CMK (cell line): ENCODE measurements at places on chromosomes 4 and X.

GRCh38 chrX:80817002-80817401, 7.3 kb upstream of the BRWD3 start:
- no peak for DNase-seq

GRCh38 chrX:40064055-40064597, 33.6 kb downstream of the BCOR start:
- DNase-seq = no peak

GRCh38 chr4:184447664-184448063, 26.7 kb downstream of the IRF2 start:
- DNase-seq = no peak

- no peak for DNase-seq
These were observed 32.2 kb upstream of the MSL3 start for GRCh38 chrX:11725631-11726442.

GRCh38 chr4:101357751-101358150, 10.4 kb upstream of the PPP3CA start:
- no peak for DNase-seq

DNA sequence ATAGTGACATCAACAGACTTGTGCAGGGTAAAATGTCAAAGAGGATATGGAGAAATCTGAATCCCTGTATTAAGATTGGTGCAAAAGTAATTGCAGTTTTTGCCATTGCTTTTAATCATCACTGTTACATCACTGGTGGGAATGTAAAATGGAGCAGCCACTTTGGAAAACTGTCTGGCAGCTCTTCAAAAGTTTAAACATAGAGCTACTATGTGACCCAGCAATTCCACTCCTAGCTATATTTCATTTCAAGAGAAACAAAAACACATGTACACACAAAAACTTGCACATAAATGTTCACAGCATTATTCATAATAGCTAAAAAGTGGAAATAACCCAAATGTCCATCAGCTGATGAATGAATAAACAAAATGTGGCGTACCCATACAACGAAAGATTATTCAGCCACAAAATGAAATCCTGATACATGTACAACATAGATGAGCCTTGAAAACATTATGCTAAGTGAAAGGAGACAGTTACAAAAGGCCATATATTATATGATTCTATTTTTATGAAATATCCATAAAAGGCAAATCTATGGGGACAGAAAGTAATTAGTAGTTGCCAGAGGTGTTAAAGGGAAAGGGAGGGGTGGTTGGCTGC, 106.4 kb downstream of the AMELX start:
- no peak for DNase-seq

- no peak for DNase-seq
These were observed 74.7 kb upstream of the TBL1X start for GRCh38 chrX:9390121-9390520.

DNA sequence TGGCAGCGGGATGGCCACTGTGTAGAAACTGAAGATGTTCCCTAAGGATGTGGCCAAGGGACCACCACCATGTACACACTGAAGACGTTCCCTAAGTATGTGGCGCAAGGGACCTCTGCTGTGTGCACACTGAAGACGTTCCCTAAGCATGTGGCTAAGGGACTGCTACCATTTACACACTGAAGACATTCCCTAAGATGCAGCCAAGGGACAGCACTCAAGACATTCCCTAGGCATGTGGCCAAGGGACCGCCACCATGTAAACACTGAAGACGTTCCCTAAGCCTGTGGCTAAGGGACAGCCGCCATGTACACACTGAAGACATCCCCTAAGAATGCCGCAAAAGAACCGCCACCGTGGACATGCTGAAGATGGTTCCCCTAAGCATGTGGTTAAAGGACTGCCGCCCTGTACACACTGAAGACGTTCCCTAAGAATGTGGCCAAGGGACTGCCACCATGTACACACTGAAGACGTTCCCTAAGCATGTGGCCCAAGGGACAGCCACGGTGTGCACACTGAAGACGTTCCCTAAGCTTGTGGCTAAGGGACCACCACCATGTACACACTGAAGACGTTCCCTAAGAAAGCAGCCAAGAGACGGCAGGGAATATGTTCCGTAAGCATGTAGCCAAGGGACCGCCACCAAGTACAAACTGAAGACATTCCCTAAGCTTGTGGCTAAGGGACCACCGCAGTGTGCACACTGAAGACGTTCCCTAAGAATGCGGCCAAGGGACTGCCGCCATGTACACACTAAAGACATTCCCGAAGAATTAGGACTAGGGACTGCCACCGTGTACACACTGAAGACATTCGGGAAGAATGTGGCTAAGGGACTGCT, 43.3 kb downstream of the DHRSX start:
- no peak for DNase-seq

GRCh38 chr4:166594326-166594946, 639.9 kb downstream of the SPOCK3 start:
- DNase-seq = no peak

DNA sequence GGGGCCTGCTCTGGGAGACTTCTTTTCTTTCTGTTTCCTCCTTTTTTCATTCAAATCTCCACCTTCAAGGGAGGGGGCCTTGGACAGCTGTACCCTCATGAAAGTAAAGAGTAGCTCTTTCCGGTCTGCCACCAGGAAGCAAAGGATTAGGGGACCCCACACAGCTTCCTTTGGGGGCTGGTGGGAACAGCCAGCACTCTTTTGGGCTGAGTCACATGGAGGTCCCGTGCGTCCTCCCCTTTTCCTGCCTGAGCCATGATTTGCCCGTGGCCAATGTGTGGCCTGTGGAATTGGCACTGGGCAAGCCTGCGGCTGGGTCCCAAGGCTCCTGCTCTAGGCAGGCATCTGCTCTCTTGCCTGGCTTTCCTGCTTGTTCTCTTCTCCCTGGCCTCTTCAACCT, 65.5 kb downstream of the FHDC1 start:
- no peak for DNase-seq

GRCh38 chr4:95889662-95890061, 49.8 kb downstream of the PDHA2 start:
- DNase-seq = no peak

DNA sequence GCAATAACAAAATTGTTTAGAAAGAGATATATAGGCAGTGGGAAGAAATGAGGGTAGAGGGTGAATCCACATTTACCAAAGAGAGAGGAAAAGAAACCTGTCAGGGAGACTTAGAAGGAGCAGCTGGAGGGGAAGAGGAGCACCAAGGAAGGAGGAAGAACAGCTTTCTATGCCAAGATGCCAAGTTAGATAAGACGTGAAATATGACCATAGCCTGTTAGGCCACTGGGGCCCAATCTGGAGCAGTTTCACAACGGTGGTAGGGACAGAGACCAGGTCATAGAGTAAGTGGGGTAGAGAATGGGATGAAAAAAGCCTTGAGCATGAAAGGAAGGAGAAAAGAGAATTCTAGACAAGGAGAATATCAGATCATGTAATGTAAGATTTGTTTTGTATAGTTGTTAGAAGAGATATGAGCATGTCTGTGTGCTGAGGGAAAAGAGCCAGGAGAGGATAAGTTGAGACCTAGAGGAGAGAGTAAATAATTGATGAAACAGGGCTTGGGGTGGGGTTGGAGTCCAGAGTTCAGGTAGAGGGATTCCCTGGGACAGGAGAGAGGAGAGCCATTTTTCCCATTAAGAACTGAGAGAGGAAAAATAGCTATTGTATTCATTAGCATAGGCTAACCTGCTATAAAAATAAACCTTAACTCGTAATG, 4.4 kb upstream of the SOWAHB start:
- no peak for DNase-seq

DNA sequence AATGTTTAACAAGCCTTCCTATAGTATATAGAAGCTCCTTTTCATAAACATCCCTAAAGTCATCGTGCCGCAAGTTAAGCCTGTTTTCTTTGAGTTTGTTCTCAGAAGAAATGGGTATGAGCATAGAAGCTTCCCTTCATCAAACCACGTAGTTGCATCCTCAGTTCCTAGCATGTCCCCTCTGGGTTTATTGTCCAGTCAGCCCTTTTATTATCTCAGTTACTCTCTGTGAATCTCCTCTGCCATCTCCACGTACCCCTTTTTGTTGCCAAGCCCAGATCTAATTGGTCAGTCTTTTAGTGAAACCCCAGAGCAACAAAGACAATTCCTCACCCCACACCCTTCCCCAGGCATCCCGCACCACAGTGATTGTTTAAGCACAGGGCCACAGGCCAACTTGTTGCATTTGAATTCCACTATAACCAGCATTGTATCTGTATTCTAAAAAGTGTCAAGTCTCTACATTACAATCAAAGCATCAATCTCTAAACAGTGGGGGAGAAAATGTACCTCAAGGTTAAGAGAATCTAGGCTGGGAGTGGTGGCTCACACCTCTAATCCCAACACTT, 12.4 kb upstream of the TRIM2 start:
- no peak for DNase-seq

- no peak for DNase-seq
These were observed 761 bp downstream of the FGFRL1 start for GRCh38 chr4:1012034-1012739.

DNA sequence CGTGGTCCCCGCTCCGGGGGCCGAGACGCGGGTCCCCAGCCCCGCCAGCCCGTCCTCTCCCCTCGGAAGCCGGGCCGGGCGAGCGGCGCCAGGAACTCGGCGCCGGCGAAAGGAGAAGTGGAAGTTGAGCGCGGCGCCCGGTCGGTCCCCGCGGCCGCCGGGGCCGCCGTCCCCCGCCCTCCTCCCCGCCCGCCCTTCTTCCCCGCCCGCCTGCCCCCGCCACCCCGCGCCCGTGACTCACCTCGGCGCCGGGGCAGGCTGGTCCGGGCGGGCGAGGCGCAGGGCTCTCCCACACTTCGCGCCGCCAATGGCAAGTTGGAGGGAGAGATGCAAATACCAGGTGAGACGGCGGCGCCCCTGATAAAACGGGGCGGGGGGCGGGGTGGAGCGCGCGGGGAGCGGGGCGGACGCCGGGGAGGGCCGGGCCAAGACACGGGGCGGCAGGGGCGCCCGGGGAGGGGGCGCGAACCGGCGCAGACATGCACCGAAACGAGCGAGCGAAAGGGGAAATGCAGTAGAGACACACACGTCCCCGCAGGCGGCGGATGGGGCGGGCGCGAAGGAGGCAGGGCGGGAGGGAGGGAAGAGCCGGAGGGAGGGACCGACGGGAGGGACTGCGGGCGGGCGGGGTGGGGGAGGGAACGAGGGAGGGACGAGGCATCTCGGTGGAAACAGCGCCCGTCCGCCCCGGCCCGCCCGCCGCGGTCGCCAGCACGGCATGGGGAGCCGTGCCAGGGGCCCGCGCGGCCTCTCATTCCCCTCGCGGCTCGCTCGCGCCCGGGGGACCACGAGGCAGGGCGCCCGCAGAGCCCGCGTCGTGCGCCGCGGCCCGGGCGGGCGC, at the start of gene ELF4:
TSS of gene ELF4 (minus strand) at position 119 of the 841 bp plus-strand sequence. CDS start 29,167 bp downstream, outside the sequence.
- no peak for DNase-seq

DNA sequence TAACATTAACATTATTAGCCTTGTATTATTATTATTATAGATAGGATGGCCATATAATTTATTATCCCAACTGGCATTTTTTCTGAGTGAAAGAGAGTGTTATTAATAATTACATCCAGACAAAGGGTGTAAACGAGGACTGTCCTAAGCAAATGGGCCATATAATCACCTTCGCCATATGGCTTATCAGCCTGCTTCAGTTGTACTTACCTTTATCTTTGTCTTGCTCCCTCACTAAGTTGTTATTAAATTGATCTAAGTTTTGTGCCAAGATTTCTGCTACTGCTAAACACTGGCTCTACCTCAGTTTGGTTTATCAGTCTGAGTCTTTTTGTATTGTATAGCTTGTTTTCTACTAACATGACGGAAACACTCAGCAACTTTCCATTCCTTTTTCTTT, 76.9 kb downstream of the STIM2 start:
- no peak for DNase-seq

- no peak for DNase-seq
These were observed 2.9 kb downstream of the NOCT start for GRCh38 chr4:139018501-139018900.

DNA sequence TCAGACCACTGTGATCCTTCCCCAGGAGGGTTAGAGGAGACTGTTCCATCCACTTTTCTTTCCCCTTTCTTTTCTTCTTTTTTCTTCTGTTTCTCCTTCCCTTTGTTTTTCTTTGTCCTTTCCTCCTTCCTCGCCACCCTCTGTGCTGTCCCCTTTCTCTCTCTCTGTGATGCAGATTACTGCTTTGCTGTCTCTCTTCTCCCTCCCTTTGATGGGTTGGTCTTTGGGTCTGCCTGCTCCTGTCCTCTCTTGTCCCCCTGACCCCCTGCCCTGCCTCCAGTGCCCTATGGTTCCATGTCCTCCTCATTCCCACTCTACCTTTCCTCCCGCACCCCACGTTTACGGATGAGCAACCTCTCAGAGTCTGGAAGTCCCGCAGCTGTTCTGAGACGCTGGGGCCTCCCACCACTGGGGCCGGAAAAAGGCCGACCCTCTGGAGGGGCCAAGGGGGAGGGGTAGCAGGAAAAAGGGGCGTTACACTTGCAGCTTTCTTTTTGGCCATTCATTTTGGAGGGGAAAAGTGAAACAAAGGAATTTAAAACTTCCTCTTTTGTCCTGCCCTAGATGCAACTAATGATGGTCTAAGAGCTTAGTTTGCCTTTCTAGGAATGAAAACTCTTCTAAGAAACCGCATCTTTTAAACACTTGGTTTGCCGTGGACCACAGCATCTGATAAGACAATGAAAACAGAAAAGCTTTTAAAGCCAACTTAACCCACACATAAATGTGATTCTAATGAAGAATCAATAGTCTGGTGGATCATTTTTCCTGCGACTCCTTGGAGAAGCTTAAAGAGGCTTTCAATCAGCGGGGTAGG, 24.5 kb upstream of the TSR2 start:
- no peak for DNase-seq

- DNase-seq = no peak
These were observed 201.5 kb downstream of the PDGFC start for GRCh38 chr4:156770140-156770539.

GRCh38 chrX:76148753-76149152, 24.1 kb upstream of the PBDC1 start:
- no peak for DNase-seq

- no peak for DNase-seq
These were observed 34.7 kb downstream of the CCNI start for GRCh38 chr4:77040854-77041725.

DNA sequence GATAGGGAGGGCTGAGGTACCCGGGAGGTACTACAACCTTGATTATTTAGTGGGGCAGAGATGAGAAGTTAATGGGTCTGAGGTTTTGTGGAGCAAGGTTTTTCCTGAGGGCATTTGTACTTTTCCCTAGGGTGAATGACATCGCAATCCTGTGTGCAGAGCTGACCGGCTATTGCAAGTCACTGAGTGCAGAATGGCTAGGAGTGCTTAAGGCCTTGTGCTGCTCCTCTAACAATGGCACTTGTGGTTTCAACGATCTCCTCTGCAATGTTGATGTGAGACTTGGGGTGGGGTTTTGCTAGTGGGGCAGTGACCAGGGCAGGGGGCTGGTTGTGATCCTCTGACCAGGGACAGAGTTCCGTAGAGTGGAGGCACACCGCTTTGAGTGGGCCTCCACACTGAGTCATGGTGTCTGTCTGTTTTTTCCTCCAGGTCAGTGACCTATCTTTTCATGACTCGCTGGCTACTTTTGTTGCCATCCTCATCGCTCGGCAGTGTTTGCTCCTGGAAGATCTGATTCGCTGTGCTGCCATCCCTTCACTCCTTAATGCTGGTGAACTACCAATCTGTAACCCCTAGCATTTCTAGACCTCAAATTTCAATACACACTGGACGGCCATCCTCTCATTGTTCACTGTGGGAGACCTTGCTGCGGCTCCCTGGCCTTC, 9.9 kb downstream of the MED12 start:
- no peak for DNase-seq

GRCh38 chr4:42234817-42235216, 82.4 kb upstream of the BEND4 start:
- no peak for DNase-seq

GRCh38 chr4:10889819-10890218, 205.3 kb upstream of the CLNK start:
- no peak for DNase-seq

GRCh38 chr4:39613093-39613656, 25.5 kb downstream of the SMIM14 start:
- no peak for DNase-seq

- no peak for DNase-seq
These were observed 240.0 kb downstream of the FRMPD4 start for GRCh38 chrX:12378253-12378652.
